Brain (organoid and tissue), 16 donors: ENCODE measurements at places on chromosomes 1 and 21.

DNA sequence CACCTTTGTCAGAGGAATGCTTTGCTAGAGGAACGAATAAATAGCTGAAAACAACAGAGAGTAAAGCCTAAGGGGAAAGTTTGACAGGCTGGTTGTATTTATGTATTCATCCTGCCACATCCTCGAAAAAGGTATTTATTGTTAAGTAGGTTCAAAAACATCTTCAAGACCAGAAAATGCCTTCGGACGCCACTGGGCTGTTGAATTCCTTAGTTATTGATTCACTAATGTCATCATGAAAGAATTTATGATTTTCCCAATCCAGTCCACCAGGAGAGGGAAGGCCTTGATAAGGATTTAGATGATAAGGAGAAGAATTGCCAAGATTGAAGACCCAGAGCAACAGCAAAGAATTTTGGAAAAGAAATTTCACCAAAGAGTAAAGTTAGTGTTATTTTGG is 35.2 kb upstream of the MAB21L3 start:
- no peak for DNase-seq

DNA sequence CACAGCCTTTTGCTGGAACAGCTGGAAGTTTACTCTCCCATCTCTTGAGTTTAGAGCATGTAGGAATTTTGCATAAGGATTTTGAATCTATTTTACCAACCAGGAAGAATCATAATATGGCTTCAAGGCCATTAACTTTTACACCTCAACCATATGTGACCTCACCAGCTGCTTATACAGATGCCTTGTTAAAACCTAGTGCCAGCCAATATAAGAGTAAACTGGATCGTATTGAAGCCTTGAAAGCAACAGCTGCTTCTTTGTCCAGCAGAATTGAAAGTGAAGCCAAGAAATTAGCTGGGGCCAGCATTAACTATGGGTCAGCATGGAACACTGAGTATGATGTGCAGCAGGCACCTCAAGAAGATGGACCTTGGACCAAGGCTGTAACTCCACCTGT is 65.4 kb downstream of the CEP350 start:
- DNase-seq, result no peak

GRCh38 chr1:22280526-22280925 is 137.6 kb upstream of the WNT4 start:
- no peak for DNase-seq

- no peak for DNase-seq
These were observed 20.1 kb downstream of the UBE2U start for GRCh38 chr1:64223329-64224151.

DNA sequence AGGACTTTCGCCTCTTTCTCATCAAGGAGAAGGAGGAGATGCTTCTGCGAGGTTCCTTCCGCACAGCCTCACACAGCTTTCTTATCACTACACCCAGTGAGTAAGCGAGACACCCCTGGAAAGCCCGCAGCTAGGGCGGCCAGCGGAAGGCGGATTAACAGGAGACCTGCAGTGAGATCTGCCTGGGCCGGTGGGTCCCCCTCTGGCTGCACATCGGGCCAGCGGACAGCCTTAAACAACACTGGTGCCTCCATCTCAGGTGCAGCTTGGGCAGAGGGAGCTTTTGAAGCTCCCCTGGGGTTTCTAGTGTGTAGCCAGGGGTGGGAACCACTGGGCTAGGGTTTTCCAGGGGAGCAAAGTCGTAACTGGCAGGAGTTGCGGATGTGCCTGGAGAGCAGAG is 17.5 kb upstream of the MTARC1 start:
- no peak for DNase-seq

DNA sequence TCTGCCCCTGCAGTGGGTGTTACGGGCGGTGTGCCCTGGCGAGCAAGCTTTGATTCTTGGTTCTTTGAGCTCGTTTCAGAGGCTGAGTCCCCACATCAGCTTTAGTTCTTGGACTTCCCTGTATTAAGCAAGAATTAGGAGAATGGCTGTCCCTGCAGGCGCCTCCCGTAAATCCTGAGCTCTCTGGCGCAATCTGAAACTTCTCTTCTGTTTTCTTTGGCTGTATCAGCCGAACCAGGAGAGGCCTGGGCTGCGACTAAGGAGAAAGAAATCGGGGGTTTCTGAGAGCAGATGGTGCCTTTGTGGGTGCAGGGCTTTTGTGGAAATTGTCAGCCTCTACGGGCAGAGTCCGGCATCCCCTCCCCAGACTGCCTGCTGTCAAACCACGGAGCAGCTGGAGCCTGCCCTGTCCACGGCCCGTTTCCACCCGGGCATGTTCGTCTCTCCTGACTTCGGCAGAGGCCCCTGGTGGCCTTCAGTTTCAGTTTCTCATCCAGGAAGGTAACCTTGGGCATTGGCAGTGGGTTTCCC is 17.9 kb downstream of the CSTB start:
- DNase-seq, result peak; percentile 42

DNA sequence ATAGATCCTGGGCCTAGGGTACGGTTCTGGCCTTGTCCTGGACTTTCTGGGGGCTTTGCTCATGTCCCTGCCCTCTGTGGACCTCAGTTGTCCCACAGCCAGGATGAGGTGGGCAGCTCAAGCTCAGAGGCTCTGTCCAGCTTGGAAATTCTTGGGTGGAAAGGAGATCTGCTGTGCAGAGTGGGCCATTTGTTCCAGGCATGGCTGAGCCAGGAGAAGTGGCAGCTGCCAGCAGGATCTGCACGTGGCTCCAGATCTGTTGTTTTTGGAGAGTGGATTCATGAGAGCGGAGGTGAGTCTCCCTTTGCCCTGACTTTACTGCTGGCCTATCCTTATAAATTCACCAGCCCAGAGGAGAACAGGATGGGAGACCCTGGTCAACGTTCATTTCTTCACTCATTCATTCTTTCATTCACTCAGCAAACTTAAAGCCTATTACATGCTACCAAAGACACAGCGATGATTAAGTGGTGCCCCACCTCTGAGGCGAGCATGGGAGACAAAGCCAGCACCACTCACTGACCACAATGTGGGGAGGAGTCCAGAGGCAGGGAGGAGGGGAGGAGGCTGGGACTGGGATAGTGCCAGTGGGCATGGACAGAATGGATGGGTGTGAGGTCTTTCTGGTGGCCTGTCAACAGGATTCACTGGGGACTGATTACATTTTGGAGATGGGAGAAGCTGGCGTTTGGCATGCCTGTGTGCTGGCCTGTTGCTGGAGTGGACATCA is 205.1 kb downstream of the TRABD2B start:
- no peak for DNase-seq

DNA sequence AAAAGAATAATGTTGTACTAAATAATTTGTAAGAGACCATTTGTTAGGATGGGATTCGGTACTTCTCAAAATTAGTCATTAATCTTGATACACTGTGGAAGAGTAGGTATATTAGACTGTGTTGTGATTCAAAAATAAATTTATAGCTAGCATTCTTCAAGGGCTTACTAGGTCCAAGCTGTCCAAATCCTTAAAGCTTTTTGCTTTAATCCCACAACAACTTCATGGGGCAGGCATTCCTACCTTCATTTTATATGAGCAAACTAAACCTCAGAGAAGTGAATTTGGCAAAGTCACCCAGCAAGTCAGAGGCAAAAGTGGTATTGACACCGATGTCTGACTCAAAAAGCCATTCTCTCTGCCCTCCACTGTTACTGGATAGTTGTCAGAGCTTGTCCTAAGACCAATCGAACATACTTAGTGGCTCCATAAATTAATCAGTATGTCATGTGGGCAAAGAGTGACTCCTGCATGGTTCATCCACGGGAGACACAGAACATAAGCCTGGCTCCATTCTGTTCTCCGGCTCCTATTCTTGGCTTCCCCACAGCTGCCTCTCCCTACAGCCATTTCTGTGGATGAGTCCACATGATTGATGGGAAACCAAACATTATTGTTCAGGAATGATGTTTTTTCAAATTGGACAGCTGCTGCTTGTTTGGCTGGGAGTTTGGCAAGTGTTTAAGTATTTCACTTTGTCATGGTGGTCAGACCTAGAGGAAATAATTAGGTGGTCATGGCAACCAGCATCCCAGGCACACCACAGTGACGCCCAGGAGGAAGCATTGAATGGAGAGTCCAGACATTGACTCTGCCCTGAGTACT is 133.4 kb upstream of the FGGY start:
- peak; percentile 42 for DNase-seq

- peak; percentile 83 for DNase-seq
These were observed 15.2 kb downstream of the BCAN start for GRCh38 chr1:156656806-156657740.

DNA sequence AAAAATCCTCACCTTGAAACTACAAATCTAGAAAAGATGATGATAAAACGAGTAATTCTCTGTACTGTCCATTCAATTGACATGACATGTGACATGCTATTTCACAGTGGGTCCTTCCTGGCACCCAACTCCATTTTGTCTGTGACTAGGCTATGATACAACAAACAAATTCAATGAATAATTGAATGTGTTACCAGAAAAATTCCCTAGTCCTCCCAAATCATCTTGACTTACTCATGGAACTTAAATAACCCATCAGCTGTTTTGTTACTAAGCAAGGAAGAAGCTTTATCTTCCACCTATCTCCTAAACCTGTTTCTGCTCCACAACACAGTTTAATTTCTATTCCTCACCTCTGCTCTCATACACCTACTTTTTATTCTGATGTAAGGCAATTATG is 30.4 kb downstream of the B3GALNT2 start:
- no peak for DNase-seq

DNA sequence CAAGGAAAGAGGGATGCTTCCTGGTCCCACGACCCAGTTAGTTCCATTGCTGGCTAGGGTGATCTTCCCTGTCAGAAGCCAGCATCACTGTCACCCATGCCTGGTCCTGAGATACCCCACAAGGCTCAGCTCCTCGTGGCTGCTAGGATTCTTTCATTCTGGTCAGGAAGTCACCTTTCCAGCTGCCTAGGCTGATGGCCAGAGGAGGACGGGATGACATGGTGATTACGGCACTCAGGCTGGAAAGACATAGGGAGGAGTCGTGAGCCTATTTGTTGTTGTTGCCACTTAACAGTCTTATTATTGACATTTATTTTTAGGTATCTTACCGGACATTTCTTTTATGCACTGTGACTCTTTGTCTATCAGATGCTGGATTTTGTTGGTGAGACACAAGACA is 20.0 kb upstream of the MAPKAPK2 start:
- DNase-seq, result no peak

- DNase-seq, result no peak
These were observed 25.6 kb downstream of the CCDC190 start for GRCh38 chr1:162835157-162835899.

DNA sequence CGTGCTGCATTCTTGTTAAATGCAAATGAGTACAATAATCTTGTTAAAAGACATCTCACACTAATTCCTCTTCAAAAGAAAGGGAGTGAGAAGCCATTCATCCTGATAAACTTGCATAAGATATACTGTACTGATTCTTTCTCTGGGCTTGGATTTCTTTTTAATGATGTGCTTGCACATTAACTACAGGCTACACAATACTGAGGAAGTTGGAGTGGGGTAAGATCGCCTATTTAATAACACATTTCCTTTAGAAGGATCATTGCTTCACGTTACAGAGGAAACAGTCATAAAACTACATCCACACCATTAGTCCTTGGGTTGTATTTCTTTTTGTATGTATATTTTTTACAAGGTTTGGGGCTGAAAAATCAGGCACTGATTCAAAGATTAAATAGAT is 36.6 kb downstream of the NRIP1 start:
- DNase-seq, result no peak

GRCh38 chr1:109740615-109741373 is at the start of gene GSTM3:
Gene GSTM3, minus strand, starts transcription at chr1:109741038. Its CDS starts 751 bp downstream, at chr1:109740287.
- peak; percentile 17 for DNase-seq

GRCh38 chr1:3746389-3746829 is 5.8 kb upstream of the CCDC27 start:
- DNase-seq, result peak; percentile 12

DNA sequence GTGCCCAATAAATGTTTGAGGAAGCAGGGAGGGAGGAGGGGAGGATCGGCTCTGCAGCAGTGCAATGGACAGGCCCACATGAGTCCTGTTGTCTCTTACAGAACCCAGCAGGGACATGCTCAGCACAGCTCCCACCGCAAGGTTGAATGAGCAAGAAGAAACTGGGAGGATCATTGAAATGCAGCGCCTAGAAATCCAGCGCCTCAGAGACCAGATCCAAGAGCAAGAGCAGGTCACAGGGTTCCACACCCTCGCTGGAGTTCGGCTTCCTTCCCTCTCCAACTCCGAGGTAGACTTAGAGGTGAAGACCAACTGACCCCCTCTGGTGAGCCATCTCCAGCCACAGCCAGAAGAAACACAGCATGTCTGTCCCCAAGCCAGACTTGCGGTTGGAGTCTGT is 15.9 kb upstream of the TMEM125 start:
- DNase-seq, result no peak

- no peak for DNase-seq
These were observed 5.8 kb downstream of the DRAXIN start for GRCh38 chr1:11697188-11697892.

DNA sequence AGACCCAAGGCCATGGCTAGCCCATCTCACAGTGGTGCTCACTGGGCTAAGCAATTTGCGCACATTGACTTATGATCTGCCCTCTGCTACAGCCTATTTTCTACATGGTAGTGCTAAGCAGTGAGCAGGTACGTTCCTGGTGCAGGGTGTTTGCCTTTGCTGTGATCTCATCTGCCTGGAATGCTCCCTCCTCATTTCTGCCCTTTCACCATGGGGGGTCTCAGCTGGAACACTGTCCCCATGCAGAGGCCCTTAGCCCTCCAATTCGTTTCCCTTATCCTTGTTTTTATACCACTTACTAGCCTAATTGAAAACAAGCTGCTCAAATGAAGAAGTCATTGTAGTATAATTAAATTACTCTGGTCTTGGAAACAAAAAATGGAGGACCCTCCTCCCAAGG is 2.0 kb upstream of the B3GALT5 start:
- no peak for DNase-seq

- DNase-seq, result no peak
These were observed 17.9 kb upstream of the ZBTB21 start for GRCh38 chr21:42027822-42028765.

- DNase-seq, result no peak
These were observed 298.4 kb upstream of the SPAG17 start for GRCh38 chr1:118483245-118484006.

- peak; percentile 20 for DNase-seq
These were observed 17.2 kb downstream of the CC2D1B start for GRCh38 chr1:52348704-52349300.

DNA sequence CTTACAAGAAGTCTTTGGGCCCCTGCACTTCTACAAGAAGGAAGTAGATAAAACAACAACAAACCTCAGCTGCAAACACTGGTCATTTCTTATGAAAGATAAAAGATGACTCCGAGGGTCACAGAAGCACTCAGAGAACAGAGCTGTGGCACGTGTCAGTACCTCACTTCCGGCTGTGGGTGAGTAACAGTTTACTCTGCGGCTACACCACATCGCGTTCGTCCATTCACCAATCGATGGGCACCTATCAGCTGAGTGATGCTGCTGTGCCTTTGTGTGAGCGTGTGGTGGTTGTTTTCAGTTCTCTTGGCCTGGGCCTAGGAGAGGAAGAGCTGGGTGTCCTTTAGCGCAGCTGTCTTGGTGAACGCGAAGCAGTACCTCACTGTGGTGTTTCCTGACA is 49.9 kb downstream of the COL6A1 start:
- no peak for DNase-seq

- DNase-seq, result no peak
These were observed 49.1 kb downstream of the ELK4 start for GRCh38 chr1:205582471-205583291.
